ENCODE measurements at places on chromosomes 16 and 17.

DNA sequence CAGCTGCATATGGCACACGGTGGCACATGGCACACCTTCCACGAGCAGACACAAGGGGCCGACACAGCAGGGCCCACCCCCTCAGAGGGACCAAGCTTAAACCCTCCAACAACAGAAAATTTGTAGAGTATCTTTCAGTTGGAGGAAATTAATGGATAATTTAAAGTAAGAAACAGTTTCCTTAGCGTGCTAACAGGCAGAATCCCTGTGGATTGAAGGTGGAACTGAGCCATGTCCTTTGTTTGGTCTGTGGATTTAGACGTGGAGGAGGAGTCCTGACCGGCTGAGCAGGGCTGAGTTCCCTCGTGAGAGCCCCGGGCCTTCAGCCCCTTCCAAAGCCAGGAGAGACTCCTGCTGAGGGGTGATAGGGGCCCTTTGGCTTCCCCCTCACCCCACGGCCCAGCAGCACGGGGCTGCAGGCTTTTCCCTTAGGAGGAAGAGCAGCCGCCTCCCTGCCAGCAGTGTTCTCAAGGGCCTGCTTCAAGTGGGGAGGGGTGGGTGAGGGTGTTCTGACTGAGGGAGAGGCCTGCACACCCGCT is 1.4 kb upstream of the CYB561 start:
- no peak for DNase-seq

GRCh38 chr17:43979011-43979410 is 25.3 kb upstream of the PYY start:
- no peak for DNase-seq

- DNase-seq: no peak
Measured at GRCh38 chr16:53065461-53066061, 10.8 kb downstream of the CHD9 start.

DNA sequence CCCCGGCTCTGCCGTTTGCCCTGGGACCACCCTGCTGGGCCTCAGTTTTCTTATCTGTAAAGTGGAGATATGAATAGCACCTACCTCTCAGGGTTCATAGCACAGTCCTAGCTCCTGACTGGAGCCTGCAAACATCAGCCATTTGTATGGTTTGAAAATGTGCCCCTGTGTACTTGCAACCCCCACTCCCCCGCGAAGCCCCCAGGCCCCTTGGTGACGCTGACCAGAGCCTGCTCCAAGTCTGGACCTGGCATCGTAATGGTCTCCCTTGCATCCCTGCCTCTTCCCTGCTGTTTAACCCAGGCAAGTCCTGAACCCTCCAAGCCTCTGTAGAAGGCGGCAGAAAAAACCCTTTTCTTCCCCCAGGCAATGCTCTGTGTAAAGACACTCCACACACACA is 128.0 kb downstream of the IRF8 start:
- DNase-seq: no peak

- no peak for DNase-seq
Measured at GRCh38 chr17:29571883-29572681, 3.6 kb downstream of the TP53I13 start.
